ENCODE measurements at places on chromosomes 5 and 9. TPM values are rescaled to one million over a fixed set of nuclear protein-coding genes. Genes with fewer than 3 reads are reported as not detected.
A peak's percentile ranks its signal among the peaks of the same experiment; 100 is the strongest.

GRCh38 chr9:133715295-133715865 lies 22.8 kb downstream of the SARDH start:
- DNase-seq = no peak

- DNase-seq = peak; percentile 72
These were observed at the start of gene ZNF883 for GRCh38 chr9:113011911-113012381. ZNF883 (minus strand) TSS chr9:113012192.

DNA sequence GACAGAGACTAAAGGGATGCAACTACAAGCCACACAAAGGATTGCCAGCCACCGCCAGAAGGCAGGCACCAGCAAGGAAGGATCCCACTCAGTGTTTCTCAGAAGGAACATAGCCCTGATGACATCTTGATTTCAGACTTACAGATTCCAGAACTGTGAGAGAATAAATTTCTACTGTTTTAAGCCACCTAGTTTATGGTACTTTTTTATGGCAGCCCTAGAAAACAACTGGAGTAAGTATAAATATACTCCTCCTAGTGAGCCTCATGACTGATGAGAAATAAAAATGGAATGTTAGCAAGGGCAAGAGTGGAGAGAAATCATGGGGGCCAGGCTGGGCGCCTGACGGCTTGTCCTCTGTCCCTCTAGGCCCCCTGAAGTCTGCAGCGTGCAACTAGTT lies 307.3 kb downstream of the PIK3R1 start:
- DNase-seq = no peak

GRCh38 chr9:108811944-108812343 lies 43.8 kb downstream of the ACTL7B start:
- no peak for DNase-seq

DNA sequence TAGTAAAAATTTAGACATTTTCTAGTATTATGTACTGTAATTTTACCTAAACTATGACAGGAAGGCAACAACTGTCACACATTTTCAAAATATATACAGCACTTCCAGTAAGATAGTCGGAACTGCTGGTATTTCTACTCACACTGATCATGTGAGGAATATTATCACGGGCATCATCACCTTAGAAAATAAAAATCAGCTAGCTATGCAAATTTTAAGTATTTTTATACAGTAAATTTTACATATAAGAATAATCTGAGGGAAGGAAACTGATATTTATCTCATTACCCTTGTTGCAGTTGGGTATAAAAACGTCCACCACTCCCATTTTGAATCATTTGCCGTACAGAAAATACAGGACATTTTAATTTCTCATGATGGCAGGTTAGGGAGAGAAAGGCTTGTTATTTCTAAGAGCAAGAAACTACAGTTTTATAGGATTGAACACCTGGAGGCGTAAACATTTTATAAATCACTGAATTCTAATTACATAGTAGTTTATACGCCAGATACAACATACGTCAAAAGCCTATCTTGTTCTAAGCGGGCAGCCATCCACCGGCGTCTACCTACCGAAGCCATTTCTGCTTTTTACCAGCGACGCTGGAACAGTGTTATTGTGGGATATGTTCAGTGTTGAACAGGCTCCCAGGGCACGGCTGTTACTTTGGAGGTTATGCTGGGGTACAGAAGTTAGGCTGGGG lies 729 bp upstream of the TNPO1 start:
- DNase-seq = peak; percentile 21

DNA sequence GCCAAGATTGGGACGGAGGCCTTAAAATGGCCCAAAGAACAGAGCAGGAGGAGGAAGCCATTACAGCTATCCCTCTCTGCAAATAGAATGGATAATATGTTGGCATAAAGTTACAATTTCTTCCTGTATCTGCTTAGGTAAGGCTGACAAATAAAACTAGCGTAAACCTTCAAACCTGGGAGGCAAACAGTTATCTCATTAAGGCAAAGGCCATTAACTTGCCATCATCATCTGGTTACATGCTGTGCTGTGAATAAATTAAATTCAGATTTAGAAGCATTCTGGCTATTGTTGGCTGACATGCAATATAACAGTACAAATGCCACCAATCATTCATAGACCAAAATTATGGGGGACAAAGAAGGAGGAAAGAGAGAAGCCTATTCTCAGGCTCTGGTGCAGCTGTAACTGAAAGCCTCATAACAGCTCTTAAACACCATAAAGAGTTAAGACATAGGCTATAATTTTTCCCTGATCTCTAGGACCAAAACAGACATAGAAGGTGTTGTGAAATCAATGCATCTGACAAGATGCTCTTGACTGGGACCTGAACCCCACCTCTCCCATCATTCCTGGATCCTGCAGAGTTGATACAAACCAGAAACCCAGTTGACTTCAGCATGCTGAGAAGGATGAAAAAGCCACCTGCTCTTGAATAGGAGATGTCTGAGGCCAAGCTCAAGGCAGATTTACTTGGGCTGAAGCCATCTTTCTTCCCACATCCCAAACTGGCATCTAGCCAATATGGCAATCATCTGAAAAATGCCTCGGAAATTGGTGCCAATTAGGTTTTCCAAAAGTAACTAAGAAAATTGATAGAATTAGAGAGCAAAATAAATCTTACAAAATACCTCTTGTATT lies 62.5 kb downstream of the PLCXD3 start:
- no peak for DNase-seq

DNA sequence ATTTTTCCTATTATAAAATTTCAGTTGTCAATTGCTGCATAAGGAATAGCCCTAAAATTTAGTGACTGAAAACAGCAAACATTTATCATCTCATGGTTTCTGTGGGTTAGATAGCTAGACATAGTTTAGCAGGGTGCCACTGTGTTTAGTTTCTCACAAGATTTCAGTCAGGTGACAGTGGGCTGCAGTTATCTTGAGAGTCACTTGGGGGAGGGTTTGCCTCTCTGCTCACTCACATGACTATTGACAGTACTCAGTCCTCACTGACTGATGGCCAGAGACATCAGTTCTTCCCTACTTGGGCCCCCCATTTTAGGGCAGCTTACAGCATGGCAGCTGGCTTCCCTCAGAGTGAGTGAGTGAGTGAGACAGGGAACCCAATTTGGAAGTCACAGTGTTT lies 42.0 kb downstream of the PBX3 start:
- no peak for DNase-seq

DNA sequence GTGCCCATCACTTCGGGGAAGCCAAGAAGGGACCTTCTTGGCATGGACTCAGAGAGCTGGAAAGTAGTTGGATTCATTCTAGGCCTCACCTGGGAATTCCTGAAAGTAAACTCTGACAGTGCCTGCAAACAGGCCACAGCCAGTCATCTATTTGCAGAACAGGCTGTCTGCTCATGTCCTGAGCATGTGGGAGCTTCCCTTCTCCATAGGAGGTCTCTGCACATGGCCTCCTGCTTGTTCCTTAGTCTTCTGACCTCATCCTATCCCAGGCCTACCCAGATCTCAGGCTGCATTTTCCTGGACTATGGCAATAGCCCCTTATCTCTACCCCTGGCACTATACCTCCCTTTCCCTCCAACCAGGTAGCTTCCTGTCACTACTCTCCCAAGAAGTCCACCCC lies 67.2 kb upstream of the FSTL4 start:
- DNase-seq = no peak

DNA sequence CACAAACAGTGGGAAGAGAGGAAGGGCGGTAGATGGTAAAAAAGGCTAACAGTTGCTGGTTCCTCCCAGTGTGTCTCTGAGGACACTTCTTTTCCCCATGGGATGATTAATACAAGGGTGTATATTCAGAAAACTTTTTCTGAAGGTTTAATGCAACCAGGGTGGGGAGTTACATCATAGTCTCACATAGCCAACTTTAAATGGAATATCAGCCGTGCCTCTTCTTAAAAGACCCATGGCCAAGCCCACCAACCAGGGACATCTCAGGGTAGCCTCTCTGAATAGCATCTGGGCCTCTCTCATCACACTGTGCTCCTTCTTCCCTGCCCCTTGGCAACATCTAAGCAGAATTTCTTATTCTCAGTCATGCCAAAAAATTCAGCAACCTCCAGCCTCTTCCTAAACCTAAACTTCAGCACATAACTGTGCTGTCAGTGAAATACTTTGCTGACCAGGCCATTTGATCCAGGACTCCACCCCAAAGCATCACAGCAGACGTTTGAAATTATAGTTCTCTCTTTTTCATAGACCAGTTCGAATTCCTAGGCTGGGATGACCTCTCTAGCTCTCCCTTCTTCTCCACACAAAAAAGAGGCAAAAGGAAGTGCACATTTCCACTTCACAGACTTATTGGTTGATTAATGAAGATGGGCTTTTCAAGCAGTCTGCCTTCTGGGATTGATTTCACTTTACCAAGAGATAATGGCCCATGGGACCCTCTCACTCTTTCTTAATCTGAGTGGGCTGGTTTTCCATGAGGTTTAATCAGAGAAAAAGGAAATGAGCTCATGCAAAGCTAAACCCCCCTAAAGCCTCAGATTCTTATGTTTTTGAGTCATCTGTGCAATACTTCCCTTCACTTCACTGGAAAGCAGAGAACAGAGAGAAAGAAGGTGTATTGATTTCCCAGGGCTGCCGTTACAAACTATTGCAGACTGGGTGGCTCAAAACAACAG lies 85.1 kb upstream of the RAI14 start:
- no peak for DNase-seq

- DNase-seq = no peak
These were observed 91.4 kb downstream of the CACNA1B start for GRCh38 chr9:137969008-137969407.

SLC34A1 gene
- 188 TPM for polyA plus RNA-seq

WNK2 gene
- 13.2 TPM for polyA plus RNA-seq
